ENCODE measurements at places on chromosomes 6 and 20. TPM values are rescaled to one million over a fixed set of nuclear protein-coding genes. Genes with fewer than 3 reads are reported as not detected.

Gene PBOV1
- total RNA-seq: not detected

Gene RSPH9
- 0.28 TPM for total RNA-seq

Gene MAP7
- 1.8 TPM for total RNA-seq

Gene OR2B2
- total RNA-seq: not detected

Gene PGC
- total RNA-seq: 0.18 TPM

Gene DTNBP1
- total RNA-seq: 29.3 TPM

Gene PSORS1C2
- total RNA-seq: not detected

Gene TRAPPC3L
- not detected for total RNA-seq

Gene TULP1
- not detected for total RNA-seq

Gene KIF13A
- 49.3 TPM for total RNA-seq

Gene SYCP2L
- total RNA-seq: 2.4 TPM

Gene RAET1L
- total RNA-seq: not detected

Gene SLC4A11
- 144 TPM for total RNA-seq

Gene EXOC2
- 30.5 TPM for total RNA-seq

Gene ADGRF5
- total RNA-seq: 0.18 TPM

Gene MUC22
- total RNA-seq: not detected

Gene POFUT1
- 138 TPM for total RNA-seq

Gene PCK1
- 0.21 TPM for total RNA-seq

Gene IRF4
- 0.72 TPM for total RNA-seq

Gene PCSK2
- not detected for total RNA-seq

Gene MYL9
- 107 TPM for total RNA-seq

Gene E2F3
- total RNA-seq: 31.0 TPM

Gene LY6G6C
- 0.23 TPM for total RNA-seq
